Stimulated activated CD4-positive, alpha-beta T cell treated with anti-CD3 and anti-CD28 coated beads, Interleukin-1b, Interleukin-23, amount 100 ng/mL, for 48 hours (primary cell): ENCODE measurements at places on chromosomes 2 and 18.

GRCh38 chr2:112867701-112868631 lies 31.4 kb upstream of the IL1B start:
- DNase-seq, result no peak

- DNase-seq, result no peak
Measured at GRCh38 chr2:28250006-28250405, 142.7 kb upstream of the FOSL2 start.

DNA sequence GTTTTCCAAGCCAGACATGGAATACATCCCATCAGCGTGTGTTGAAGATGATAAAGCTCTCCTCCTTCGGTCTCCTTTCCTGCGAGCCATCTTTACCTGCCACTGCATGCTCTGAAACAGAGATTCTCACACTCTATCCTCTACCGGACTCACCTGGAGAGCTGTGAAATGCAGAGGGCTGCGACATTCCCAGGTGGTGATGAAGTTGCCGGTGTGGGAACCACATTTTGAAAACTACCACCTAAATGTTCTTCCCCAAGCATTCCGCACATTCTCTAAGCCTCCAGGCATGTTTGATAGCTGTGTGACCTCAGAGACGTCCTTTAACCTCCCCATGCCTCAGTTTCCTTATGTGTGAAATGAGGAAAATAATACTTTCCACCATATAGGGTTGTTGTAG lies 226.2 kb upstream of the RAB6C start:
- DNase-seq, result no peak

DNA sequence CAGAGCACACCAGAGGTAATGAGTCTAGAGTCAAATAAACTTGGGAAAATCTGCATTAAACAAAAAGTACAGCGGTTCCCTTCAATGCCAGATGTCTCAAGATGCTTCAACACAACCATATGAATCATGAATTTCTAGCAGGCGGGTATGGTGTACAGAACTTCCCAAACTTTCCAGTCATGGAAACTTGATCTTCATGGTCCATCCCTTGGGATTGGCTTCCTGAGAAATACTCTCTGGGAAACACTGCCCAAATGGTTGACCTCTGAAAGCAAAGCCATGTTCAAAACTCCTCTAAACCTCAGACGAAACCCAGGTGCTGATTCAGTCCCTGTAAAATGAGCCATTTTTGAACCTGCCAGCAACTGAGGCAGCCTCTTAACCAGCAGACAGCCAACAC lies 16.4 kb upstream of the TMEM247 start:
- DNase-seq, result no peak
